ENCODE measurements at places on chromosomes 5 and 9.

DNA sequence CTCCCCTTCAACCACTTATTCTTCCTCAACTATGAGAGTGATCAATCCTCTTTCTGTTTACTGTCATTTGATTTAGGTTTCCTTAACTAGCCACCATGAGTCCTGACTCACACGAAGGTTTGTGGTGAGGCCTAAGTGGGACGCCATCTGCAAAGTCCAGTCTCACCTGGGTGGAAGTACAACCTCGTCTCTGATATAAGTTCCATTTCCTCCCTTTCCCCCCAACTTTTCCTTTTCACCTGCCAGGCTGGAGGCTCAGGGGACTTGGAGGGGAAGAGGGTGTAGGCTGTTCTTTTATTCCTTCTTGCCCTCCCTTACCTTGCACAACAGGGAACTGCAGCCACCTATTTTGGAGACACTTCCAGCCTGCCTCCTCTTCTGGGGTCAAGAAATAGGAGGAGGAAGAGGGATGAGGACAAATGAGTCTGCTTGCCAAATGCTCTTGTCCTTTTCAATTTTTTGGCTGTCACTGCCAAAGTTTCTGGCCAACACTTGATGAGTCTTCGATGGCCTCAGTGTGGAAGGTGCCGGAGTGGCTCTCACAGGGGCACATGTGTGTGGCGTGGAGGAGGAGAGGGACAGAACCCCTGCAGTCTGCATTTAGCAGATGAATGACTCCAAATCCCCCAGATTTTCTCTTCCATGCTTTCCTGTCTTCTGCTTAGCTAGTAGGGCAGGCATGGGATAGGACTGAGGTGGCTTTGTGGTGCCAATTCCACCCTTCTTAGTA lies 249.6 kb downstream of the NSG2 start:
- DNase-seq, result no peak

DNA sequence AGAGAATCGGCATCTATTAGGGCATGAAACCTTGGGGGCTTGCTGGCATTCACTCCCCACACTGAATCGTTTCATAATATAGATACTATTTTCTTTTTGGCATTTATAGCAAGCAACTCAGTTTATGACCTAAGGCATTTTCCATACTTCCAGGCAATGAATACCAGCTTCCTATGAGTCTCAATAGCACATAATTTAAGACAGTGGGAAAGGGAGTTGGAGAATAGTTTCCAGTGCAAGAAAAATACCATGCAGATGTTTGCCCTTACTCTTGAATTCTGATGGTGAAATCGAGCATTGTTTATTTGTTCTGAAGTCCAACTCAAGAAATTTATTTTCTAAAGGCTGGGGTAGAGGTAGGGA lies 175.8 kb upstream of the KLF9 start:
- DNase-seq, result no peak

DNA sequence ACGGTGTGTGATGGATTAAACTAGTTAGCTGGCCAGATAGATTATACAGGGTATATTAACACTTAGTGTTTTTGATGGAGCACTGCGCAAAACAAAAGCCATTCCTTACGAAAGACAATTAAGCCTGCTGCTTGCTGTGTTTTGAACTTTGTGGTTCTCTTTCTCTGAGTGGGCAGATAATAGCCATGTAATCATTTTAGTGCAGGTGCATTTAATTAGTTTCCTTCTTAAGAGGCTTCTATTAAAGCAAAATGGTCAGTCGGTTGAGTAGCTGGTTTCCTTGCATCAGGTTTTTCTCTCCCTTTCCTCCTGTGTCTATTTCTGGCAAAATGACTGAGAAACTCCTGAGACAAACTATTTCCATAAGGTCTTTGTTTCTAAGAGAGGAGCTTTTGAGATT lies 512.5 kb downstream of the DMAC1 start:
- no peak for DNase-seq

GRCh38 chr9:108296056-108296455 lies 559.7 kb downstream of the ACTL7B start:
- DNase-seq, result no peak

- DNase-seq, result no peak
Measured at GRCh38 chr5:133366438-133366837, 245.9 kb downstream of the FSTL4 start.

GRCh38 chr5:59275170-59275509 lies 618.4 kb downstream of the PDE4D start:
- no peak for DNase-seq

- no peak for DNase-seq
Measured at GRCh38 chr9:93458712-93459111, 5.3 kb upstream of the FAM120AOS start.

DNA sequence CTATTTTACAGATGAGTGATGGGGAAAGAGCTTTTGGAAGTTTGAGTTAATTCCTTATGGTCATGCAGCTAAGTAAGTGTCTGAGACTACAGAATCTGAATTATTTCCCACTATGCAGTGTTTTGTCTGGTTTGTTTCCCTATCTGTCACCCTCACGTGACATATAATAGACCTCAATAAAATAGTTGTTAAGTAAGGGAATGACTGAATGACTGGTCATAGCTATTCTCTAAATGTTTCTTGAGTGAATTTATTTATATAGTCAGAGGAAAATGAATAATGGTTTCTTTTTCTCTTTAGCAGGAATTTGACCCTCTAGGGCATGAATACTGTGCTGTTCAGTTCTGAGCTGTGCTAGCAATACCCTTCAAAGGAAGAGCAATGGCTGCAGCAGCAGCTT lies 10.3 kb downstream of the TRIM32 start:
- no peak for DNase-seq
